KG1 (cell line): ENCODE measurements at places on chromosomes 2 and 18.

DNA sequence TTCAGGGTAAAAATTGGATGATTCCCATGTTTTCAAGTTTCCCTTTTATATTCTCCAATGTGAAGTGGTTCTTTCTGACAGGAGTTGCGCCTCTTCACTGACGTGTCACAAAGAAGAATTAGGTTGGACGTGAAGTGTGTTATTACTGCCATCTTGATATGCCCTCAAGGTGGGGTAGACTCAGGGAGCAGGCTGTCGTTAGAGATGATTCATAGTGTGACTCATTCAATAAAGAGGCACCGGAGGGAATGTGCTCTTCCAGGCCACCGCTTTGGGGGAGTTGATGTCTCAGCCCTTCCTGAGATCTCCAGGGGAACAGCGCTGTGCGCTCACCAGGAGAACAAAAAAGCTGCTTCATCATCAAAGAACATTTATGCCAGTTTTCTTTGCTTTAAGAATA, 3.6 kb upstream of the DGKD start:
- DNase-seq = no peak

DNA sequence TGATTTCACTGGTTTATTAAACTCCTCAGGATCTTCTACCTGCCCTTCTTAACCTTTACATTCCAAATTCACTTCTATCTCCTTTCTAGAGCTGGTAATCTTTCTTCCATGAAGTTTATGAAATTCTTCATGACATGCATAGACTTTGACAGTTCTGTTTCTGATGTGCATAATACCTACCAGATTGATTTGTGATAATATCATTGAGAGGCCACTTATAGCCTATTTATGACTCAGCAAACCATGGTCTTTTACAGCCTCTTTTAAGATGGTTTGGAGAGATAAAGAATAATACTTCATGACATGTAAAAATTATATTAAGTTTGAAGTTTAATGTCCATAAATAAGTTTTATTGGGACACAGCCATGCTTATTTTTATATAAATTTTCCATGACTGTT, 14.0 kb downstream of the SCN2A start:
- no peak for DNase-seq

DNA sequence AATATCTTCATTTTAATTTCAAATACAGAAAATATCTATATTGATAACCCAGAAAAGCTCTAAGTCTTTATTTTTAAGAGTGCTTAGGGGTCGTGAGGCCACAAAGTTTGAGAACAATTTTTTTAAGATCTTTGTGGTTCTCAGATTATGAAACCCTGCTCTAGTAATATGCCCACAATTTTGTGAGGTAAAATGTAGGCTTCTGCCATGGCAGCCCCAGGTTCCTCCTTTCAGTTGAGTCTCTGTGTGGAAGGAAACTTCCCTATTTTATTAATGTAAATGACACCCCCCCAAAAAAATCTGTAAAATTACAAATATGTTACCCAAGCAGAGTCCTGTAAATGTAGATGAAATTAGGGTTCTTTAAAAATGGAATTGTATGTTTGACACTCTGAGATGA, 600.5 kb downstream of the SATB2 start:
- DNase-seq = no peak

DNA sequence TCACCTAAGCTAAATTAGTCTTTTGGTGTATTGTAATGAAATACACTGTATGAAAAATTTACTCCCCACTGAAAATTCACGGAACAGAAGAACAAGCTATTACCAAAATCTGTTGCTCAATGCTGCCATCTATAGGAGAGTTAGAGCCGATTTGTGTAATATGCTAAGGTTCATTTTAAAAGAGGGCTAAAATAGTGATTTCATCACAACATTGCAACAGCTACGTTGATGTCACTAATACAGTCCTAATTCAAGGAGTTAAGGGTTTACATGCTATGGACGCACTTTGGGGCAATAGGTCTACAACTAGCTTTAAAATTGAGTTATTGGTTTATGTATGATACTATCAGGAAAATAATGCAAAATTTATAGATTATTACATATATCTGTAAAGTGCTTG, 3.0 kb upstream of the IRS1 start:
- DNase-seq = peak; percentile 19

GRCh38 chr2:60341151-60341550, 212.3 kb downstream of the BCL11A start:
- no peak for DNase-seq

GRCh38 chr2:68292108-68292710, 27.5 kb downstream of the CNRIP1 start:
- DNase-seq = no peak

GRCh38 chr2:178199334-178199733, 5.0 kb downstream of the OSBPL6 start:
- DNase-seq = no peak

DNA sequence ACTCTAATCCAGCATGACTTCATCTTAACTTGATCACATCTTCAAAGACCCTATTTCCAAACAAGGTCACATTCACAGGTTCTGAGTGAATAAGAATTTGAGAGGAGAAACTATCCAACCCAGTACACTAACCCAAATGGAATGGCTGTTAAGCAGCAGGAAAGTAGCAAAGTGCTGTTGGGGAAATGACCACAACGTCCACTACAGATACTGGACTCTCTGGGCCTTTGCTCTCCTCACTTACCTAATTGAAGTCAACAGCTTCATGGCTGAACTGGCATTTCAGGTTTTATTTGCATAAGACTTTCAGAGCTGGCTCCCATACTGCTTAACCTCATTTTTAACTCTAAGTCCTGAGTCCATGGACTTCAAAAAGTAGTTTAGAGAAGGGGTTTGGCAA, 38.0 kb upstream of the ACVR2A start:
- no peak for DNase-seq

DNA sequence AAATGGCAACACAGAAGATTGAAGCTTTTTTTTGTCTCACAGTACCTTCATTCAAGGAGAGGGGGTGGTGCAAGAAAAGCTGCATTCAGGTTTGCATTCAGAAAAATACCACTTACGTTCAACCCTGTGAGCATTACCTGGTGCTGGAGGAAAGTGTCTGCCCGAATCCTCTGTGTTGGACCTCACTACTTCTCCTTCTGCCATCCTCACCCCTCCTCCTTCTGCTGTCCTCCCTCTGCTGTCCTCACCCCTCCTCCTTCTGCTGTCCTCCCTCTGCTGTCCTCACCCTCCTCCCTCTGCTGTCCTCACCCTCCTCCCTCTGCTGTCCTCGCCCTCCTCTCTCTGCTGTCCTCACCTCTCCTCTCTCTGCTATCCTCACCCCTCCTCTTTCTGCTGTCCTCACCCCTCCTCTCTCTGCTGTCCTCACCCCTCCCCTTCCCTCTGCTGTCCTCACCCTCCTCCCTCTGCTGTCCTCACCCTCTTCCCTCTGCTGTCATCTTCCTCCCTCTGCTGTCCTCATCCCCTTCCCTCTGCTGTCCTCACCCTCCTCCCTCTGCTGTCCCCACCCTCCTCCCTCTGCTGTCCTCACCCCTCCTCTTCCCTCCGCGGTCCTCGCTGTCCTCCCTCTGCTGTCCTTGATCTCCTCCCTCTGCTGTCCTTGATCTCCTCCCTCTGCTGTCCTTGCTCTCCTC, 11.3 kb downstream of the GAD1 start:
- DNase-seq = no peak

DNA sequence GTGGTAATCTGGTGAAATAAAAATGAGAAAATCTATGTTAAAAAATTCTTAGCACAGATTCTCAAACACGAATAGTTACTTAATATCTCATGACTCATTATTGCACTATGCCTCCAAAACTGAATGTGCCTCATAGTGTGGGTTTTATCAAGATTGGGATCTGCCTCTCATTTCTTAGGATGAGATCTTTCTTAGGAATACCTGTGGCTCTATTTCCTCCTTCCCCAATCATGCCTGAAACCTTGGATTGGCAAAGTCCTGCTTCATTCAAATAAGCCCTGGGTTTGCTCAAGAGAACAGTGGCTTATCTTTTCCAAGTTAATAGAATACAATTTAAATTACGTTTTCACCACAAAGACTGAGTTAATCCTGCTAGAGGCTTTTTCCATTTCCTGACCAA, 100.3 kb downstream of the DPP10 start:
- no peak for DNase-seq

DNA sequence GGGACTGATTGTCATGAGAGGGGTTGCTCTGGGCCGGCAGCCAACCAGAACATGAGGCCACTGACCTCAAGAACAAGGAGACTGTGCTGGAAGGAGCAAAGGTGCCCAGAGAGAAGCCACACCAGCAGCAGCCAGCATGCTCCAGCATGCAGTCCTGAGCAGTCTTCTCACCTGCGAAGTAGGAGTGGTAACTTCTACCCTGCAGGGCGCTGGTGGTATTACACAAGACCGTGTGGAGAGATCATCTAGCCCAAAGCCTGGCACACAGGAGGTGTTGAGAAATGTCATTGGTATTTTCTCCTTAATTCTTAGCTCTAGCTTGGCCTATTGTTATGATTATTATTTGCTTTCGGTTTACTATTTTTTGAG, 132.7 kb downstream of the TSN start:
- no peak for DNase-seq

DNA sequence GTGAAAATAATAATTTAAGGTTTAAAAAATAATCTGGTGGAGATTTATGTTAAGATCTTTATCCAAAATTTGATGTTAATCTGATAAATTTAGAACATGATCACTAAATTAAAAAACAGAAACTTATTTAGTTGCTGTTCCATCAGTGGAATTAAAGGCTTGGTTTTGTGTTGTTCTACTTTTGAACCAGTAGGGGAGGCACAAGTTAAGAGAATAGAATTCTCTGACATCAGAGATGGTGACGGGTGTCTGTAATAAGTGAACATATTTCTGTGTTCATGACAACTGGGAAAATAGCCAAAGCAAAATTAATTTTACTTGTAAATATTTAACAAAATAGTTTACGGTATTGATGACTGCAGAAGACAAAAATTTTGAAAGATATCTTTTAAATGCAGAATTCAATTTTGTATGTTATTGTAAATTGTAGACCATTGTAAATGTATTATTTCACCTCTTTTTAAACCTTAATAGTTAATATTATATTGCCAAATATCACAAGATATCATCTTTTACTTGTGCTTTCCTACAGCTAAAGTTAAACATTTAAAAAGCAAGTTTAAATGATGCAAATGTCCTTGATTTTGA, 106.0 kb downstream of the UBR3 start:
- DNase-seq = no peak

GRCh38 chr2:3637692-3638455, 20.1 kb upstream of the ALLC start:
- no peak for DNase-seq

- DNase-seq = no peak
These were observed 122.1 kb downstream of the EML6 start for GRCh38 chr2:54845514-54845913.

GRCh38 chr2:220293966-220294365, 666.5 kb downstream of the SLC4A3 start:
- DNase-seq = no peak

- no peak for DNase-seq
These were observed 101.9 kb downstream of the THADA start for GRCh38 chr2:43493954-43494353.
